ENCODE measurements at places on chromosomes 11 and 22.

DNA sequence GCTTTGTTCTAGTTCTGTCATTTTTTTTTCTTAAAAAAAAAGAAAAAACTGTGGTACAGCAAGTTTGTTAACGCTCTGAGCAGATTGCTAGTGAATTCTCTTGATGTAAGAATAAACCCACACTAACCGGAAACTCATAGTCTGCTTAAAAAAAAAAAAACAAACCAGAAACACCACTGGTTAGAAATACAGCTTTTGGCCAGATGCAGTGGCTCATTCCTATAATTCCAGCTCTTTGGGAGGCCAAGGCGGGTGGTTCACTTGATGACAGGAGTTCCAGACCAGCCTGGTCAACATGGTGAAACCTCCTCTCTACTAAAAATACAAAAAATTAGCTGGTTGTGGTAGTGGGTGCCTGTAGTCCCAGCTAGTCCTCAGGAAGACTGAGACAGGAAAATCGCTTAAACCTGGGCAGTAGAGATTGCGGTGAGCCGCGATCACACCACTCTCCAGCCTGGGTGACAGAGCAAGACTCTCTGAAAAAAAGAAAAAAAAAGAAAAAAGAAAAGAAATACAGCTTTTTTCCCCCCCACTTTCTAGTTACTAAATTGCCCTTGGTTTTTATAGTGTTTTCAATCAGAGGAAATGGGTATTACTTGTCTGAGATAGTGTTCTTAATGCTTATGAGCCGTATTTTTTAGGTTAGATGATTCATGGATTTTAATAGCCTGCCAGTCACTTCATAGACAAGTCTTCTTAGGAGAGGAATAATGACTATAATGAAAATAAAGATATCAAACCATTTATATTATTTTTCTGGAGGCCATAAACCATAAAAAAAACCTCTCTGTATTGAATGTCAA lies 222.8 kb downstream of the DDX10 start:
- no peak for DNase-seq

GRCh38 chr22:39351689-39352214 lies 2.0 kb downstream of the SYNGR1 start:
- no peak for DNase-seq

DNA sequence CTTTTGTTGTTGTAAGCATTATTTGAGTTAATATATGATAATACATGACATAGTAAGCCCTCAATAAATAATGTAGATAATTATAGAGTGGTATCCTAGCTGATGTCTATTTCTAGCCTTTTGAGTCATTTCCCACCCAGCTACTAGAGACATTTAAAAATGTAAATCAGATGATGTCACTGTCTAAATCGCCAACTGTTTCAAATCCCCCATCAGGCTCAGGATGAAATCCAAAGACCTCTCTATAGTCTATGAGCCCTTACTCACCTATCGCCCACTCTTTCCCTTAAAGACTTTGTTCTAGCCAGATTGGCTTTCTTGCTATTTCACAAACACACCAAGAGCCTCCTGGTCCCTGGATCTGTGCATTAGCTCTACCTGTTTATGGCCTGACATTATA lies 135.4 kb upstream of the PLET1 start:
- no peak for DNase-seq

GRCh38 chr11:10287766-10288715 lies 6.0 kb downstream of the SBF2 start:
- DNase-seq, result no peak

GRCh38 chr22:39478441-39478850 lies 21.6 kb downstream of the MGAT3 start:
- no peak for DNase-seq

GRCh38 chr11:28838741-28839140 lies 730.6 kb downstream of the METTL15 start:
- DNase-seq, result no peak

GRCh38 chr11:95556342-95557163 lies 233.0 kb downstream of the FAM76B start:
- no peak for DNase-seq
